Fibroblast of the conjunctiva (primary cell): ENCODE measurements at places on chromosomes 7 and 10.
A peak's percentile ranks its signal among the peaks of the same experiment; 100 is the strongest.

GRCh38 chr10:124524991-124525653, 63.5 kb downstream of the LHPP start:
- no peak for DNase-seq

GRCh38 chr10:133124357-133125211, 35.4 kb upstream of the KNDC1 start:
- DNase-seq: no peak

DNA sequence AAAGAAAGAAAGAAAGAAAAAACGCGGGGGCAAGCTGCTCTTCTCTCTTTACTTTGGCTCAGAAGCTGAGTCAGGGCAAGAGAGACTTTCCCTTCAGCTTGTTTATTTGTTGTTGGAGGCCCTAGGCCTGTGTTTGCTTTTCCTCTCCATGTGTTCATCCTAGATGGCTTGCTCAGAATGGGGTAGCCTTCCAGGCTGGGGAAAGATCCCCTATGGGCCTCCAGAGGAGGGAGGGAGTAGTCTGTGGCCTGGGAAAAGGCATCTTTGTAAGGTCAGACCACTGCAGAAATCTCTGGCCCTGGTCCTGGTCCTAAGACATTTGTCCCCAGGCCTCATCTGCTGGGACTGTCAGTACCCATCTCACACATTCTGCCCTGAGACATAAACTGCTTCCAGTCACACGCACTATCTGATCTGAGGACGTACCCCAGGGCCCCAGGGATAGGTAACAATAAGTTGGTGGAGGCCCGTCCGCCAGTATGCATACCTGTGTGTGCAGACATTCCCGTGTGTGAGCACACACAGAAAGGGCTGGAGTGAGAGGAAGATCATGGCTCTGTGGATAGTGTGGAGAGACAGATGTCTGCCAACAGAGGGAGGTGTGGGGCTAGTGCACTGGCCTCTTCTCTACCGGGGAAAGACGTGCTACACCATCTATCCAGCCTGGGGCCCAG, 4.9 kb upstream of the SCD start:
- DNase-seq: peak; percentile 39

- DNase-seq: no peak
These were observed 27.7 kb upstream of the MYH16 start for GRCh38 chr7:99244939-99245338.

DNA sequence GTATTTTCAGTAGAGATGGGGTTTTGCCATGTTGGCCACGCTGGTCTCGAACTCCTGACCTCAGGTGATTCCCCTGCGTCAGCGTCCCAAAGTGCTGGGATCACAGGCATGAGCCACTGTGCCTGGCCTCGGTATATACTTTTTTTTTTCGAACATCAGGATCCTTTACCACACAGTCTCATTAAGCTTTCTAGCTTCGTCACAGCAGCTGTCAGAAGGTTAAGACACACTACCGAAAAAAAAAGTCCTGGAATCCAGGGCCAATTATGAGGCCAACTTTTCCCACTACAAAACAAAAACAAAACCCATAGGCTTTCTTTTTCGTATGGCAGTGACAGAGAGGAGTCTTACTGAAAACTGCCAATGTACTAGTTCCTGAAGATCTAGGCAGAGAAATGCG, 30.7 kb downstream of the ZC3HC1 start:
- DNase-seq: no peak

- DNase-seq: no peak
These were observed 54.2 kb downstream of the EMX2 start for GRCh38 chr10:117596706-117597105.

GRCh38 chr7:22255834-22256233, 101.1 kb downstream of the RAPGEF5 start:
- no peak for DNase-seq

GRCh38 chr10:121221072-121221471, 369.9 kb downstream of the WDR11 start:
- DNase-seq: no peak

- no peak for DNase-seq
These were observed 590.6 kb downstream of the PTPRN2 start for GRCh38 chr7:157997080-157997440.
